ENCODE measurements at places on chromosomes 1 and 21.

DNA sequence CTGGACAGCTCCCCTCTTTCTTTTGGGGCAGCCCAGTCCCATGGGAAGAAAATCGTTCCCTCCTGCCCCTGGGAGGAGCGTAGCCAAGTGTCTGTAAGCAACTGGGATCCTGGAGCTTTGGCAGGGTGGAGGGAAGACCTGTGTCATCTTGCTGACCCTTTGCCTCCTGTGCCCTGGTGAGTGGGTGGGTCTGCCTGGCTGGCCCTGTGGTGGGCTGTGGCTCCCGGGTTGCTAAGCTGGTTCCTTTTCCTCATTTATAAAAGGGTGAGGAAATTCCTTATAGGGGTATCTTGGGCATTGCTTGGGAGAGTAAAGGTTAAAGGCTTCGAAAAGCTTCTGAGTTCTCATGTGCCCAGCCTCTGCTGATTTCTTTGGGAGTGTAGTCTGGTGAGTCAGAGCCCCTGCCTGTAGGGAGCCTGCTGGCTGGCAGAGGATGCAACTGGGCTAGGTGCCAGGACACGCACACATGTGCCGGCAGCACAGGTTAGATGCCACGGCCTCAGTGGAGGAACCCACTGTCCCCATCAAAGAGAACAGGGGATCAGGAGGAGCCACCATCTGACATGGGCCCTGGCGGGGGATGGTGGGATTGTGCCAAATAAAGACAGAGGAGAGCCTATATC is 85.2 kb downstream of the ARHGEF10L start:
- no peak for DNase-seq

GRCh38 chr1:149967041-149967440 is 30.4 kb upstream of the MTMR11 start:
- no peak for DNase-seq

GRCh38 chr1:16208270-16208987 is 4.0 kb downstream of the ARHGEF19 start:
- DNase-seq: no peak

GRCh38 chr1:41702771-41703170 is 216.0 kb downstream of the HIVEP3 start:
- DNase-seq: no peak

- DNase-seq: no peak
These were observed 28.7 kb downstream of the MTARC1 start for GRCh38 chr1:220815409-220815808.

DNA sequence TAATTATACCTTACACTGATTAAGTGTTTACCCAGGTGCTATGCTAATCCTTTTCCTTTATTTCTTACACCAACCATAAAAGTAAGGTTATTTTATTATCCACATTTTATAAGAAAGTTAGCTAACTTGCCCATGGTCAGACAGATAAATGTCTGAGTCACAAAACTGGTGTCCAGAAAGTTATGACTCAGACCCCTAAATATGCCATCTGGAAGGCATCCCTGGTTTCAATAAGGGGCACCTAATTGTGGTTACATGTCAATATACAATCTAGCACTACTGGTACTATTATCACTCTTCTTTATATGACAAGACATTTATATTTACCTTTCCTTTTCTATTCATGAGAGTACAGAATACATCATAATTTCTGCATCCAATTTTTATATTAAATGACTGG is 496.5 kb upstream of the ADGRL2 start:
- DNase-seq: no peak

DNA sequence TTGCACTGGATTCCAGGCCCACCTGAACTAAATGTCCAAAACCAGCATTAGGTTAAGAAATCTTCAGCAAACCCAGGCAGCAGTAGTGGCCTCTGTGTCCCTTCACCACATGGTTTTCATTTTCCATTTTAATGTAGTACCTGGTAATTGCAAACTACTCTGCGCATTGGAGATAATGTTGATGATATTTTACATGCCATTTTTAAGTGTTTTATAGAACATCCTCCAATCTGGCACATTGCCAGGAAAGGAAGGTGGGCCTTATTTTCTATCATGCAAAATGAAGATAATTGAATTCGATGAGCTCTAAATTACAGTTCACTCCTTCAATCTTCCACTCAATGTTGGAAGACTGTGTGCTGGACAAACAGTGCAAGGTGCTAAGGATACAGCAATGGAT is 89.5 kb downstream of the ZC3H11B start:
- no peak for DNase-seq

DNA sequence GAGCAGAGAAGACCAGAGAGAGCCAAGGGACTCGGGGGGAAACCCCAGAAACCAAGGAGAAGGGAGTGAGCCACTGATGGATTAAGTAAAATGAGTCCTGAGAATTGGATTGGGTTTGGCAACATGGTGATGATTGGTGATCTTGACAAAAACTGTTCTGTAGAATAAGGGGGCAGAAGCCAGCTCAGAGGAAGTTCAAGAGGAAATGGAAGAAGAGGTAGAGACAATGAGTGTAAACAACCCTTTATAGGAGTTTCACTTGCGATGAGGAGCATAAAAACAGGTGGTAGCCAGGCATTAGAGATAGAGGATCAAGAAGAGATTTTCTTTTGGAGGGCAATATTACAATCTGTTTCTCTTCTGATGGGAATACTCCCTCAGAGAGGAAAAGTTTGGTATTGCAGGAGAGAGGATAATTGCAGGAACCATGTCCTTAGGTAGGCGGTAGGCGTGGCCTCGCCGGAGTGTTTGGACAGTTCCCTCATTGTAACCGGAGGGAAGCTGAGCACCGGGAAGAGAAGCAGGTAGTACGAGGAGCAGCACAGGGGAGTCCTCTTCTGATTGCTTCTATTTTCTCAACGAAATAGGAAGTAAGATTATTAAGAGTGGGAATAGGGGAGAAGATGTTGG is 68.4 kb upstream of the TENT5C start:
- peak; percentile 33 for DNase-seq

DNA sequence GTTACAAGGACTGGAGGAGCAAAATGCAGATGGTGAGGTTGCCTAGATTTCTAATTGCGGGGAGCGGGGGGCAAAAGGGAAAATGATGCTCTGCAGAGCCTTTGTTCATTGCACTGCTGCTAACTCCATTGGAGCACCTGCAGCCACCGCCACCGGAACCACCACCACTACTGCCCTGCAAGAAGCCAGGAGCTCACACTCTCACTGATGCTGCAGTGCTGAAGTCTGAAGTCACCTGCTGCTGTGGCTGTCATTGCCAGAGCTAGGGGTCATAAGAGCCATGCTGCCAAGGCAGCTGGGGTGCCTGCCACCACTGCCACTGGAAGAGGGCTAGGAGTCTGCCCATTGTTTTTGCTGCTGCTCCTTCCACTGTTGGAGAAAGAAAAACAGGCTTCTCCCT is 7.3 kb upstream of the HPCAL4 start:
- DNase-seq: no peak

- DNase-seq: no peak
These were observed 21.3 kb downstream of the ALPL start for GRCh38 chr1:21530368-21531016.

GRCh38 chr1:65890201-65890843 is 97.6 kb downstream of the PDE4B start:
- no peak for DNase-seq

GRCh38 chr1:150548324-150548631 is 930 bp upstream of the ADAMTSL4 start:
- DNase-seq: no peak

GRCh38 chr1:67472056-67472455 is 41.9 kb upstream of the SERBP1 start:
- DNase-seq: no peak

- no peak for DNase-seq
These were observed 177.1 kb downstream of the GPATCH2 start for GRCh38 chr1:217453816-217454215.

GRCh38 chr1:9204156-9204720 is 30.3 kb upstream of the H6PD start:
- DNase-seq: no peak

All from HEK293T (cell line).